ENCODE measurements at places on chromosomes 2 and 18.
A peak's percentile ranks its signal among the peaks of the same experiment; 100 is the strongest.

DNA sequence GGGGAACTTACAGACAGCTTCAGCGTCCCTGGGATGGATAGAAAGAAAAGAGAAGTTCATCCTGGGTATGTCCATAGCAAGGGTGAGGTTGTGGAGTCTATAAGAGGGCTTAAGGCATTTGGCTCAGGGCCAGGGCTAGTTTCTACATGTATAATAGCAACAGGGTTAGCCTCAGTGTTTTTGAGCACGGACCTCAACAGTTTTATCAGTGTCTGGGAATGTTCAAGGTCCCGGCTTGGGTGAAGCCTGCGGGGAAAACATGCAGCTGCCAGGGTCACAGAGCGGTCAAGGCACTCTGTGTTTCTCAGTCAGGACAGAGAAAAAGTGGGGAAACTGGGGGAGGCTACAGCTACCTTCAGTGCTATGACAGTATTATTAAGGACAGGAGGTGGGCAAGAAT is 427.7 kb upstream of the HS6ST1 start:
- no peak for DNase-seq

GRCh38 chr2:3265471-3265870 is 112.1 kb downstream of the EIPR1 start:
- DNase-seq, result no peak

DNA sequence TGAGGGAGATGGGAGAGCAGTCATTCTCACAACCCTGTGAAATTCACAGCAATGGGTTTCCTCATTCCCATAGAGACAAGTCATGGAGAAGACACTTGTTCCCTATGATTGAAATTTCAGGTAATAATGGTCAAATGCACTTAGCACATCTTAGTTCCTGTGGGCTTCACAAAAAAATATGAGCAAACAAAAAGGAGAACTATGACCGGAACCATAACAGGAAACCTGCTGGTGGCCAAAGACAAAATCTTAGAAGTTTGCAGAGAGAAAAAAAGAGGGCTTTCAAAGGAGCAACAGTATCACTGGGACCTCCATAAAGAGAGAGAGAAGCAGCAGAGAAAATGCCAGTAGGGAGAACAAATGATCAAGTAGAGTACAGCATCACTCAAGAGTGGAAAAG is 138.9 kb upstream of the APCDD1 start:
- no peak for DNase-seq

- no peak for DNase-seq
These were observed 263.7 kb downstream of the ETAA1 start for GRCh38 chr2:67660871-67661270.

- no peak for DNase-seq
These were observed 99.7 kb upstream of the SMAD7 start for GRCh38 chr18:49050452-49050851.

- DNase-seq, result no peak
These were observed 8.3 kb upstream of the GPR148 start for GRCh38 chr2:130720528-130720927.

DNA sequence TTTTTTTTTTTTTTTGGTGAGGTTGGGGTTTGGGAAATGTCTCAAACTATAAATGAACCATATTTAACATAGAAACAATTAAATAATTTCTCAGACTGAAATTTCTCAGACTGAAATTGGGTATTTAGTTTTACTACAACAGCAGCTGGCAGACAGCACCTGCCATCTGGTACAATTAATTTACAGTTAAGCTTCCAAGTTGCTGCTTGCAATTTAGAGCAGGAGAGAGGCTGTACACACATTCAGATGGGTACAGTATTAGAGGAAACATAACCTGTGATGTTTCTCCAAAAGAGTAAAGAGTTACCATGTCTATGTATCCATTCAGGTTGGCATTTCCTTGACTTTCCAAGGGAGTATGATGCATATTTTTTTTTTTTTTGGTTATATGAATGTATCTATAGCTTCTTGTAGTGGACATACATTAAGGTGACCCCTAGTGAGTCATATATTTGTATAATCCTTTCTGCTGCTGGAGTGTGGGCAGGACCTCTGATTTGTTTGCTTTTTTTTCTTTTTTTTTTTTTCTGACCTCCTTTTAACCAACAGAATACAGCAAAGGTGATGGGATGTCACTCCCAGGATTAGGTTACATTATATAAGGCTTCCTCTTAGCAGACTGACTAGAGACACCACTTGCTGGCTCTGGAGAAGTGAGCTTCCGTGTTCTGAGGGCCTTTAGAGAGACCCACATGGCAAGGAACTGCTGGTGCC is 201.7 kb downstream of the PTH2R start:
- DNase-seq, result no peak

GRCh38 chr2:131016826-131017741 is 76.2 kb downstream of the FAM168B start:
- DNase-seq, result no peak

DNA sequence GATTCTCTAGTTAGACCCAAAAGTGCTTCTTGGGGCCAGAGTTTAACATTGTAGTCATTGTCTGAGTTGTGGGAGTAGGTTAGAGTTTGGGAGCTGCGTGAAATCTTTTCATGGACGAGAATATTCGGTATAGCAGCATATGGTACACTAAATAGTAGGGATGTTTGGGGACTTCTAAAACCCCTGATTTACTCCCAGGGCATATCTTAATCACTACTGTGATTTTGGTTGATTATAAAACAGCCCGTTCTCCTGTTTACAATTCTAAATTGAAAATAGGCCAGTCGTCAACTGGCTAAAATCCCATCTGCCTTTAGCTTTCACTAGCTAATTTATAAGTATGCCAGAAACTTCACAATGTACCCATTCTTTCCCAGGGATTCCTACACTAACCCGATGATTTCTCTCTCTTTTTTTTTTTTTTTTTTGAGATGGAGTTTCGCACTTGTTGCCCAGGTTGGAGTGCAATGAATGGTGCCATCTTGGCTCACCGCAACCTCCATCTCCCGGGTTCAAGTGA is 44.3 kb downstream of the MOB4 start:
- no peak for DNase-seq

DNA sequence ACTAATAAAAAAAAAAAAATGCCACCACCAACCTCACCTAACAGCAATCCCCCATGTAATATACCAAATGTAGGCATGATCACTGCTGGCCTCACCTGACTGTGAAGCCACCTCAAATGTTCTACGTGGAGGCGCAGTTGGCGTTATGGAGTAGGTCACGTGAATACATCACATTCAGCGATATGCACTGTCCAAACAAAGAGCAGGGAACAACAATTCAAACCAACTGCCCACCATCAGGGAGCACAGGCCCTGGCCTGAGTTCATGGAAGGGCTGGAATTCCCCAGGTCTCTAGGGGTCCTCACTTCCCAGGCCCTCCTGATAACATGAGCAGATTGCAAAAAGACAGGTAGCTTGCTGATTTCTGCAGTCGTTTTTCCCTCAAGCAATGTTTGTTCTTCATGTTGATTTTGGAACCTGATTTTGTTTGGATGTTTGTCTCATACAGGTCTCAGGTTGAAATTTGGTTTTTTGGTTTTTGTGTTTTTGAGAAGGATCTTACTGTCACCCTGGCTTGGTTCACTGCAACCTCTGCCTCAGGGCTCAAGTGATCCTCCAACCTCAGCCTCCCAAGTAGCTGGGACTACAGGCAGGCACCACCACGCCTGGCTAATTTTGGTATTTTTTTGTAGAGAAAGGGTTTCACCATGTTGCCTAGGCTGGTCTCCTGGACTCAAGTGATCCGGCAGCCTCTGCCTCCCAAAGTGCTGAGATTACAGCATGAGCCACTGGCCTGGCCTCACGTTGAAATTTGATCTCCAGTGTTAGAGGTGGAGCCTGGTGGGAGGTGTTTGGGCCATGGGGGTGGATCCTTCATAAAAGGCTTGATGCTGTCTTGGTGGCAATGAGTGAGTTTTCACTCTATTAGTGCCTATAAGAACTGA is 15.5 kb downstream of the TBC1D8 start:
- DNase-seq, result no peak

DNA sequence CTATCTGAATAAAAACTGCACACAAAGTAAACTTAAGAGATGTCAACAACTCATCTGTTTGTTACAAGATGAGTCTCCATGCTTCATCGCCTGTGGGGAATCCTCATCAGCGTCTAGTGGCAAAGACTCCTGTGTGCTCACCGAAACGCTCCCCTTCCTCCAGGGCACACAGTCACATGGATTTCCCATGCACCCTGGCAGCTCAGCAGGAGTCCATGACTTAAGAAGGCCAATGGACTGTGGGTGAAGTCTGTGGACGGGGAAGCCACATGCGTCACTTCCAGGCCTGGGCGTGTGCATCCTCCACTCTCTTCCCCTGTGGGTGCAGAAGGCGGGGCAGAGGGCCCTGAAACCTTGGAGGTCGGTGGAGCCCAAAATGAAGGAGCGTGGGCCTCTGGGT is 41.1 kb downstream of the ID2 start:
- no peak for DNase-seq

DNA sequence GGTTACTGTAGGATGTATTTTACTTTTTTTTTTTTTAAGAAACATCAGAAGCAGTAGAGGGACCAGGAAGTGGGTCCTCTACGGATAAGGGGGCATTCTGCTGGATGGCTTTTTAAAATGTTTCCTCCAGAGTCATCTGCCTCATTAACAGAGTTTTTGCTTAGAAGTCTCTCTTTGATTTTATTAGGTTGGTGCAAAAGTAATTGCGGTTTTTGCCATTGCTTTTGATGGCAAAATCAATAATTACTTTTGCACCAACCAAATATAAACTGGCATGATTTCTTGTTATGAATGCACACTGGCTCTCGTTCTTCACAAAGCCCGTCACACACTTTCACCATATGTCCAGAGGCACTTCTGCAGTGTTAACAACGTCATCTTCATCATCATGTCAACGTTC is 68.5 kb upstream of the FAM237A start:
- DNase-seq, result no peak

GRCh38 chr2:71691747-71692441 is 238.5 kb downstream of the DYSF start:
- no peak for DNase-seq

DNA sequence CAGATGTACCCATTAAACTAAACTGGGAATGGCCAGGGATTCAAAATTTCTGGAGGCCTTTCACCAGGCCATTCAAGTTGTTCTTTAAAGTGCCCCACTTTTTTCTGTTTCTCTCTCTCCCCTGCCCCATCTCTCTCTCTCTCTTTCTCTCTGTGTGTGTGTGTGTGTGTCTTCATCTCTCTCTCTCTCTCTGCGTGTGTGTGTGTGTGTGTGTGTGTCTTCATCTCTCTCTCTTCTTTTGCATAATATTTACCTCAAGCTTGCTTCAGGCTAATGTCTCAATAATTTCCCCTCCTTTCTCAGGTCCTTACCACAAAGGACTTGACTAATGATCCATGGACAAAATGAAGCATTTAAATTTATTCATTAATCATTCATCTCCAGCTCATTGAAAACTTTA is 164.2 kb upstream of the KLHL14 start:
- no peak for DNase-seq

- no peak for DNase-seq
These were observed 33.5 kb upstream of the REL start for GRCh38 chr2:60847854-60848253.

DNA sequence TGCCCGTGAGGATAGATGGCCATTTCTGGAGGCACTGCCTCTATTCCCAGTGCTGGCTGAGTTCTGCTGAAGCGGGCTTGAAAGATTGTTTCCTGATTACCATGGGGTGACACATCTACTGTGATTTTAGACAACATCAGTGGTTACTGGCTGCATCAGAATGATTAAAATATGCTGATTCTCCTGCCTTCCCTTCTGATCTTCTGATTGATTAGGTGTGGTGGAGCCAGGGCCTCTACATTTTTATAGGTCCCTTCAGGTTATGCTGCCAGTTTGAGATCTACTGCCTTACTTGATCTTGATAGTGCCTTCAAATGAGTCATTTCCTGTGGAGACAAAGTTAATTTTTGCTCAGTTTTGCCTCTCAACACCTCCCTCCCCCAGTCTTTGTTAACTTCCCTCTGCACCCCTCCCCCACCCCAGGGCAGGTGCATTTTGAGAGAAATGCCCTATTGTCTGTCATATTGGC is 31.6 kb upstream of the SNORC start:
- DNase-seq, result no peak

DNA sequence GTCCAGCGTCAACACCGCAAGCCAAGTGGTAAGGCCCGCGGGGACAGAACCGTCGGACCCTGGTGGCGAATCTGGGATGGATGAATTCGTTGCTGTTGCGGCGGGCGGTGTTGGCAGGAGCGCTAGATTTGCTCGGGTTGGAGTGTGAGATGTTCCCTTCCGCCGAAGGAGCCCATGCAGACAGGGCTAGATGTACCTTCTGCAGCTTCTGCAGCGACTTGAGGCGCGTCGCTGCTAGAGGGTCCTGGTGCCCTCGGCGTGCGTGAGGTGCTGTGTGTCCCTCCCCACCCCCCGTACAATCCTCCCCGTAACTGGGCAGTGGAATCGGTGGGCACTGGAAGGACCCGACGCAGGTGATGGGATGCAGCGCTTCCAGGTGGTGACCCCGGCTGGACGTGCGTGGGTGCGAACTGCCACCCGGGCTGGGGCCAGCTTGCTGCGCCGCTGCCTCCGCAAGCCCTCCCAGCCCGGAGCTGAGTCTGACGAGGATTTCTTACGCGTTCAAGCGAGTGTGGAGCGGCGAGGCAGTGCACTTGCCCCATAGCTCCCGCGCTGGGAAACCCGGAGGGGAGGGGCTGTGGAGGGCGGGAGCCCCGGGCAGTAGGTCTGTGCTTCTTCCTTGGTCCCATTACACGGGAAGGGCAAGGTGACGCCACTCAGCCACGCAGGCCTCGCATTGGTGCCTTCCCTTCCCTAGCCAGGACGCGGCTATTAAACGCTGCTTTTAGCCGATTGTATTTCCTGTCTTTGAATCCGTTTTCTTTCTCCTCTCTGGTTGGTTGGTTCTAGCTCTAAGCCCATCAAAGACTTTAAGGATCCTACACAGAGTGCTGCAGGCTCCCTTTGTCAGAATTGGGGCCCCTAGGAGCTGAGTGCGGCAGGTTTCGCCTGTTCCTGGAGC is 34.2 kb downstream of the CHRNA1 start:
- DNase-seq, result peak; percentile 90

DNA sequence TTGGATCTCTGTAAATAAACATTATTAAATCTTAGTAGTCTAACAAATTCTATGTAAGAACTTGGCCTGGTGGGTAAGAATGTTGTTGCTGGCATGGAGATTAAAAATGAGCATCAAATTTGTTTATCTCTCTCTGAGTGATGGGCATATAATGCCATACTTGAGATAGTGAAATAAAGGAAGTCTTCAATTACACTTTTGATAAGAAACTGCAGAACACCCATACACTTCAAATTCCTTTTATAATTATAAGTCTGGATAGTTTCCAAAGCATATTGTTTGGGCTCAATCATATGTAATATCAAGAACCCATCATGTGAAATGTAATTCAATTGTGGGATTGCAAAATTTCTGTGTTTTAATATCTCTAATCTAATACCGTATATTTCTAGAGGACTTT is 47.4 kb upstream of the PARD3B start:
- DNase-seq, result no peak

Data from posterior cingulate gyrus (tissue), 11 donors.